ENCODE measurements at places on chromosomes 5 and 9. TPM values are rescaled to one million over a fixed set of nuclear protein-coding genes. Genes with fewer than 3 reads are reported as not detected.

DAB2 gene
- 53.9 TPM for total RNA-seq

SEMA6A gene
- total RNA-seq = not detected

ZMYND19 gene
- 19.7 TPM for total RNA-seq

ZNF474 gene
- total RNA-seq = 0.53 TPM

SLC36A3 gene
- total RNA-seq = not detected

IFNK gene
- not detected for total RNA-seq

OR13C2 gene
- total RNA-seq = not detected

TEX48 gene
- total RNA-seq = not detected

RIC1 gene
- total RNA-seq = 14.7 TPM

ACOT12 gene
- total RNA-seq = not detected

RETREG1 gene
- total RNA-seq = not detected

All from myometrial cell (primary cell).